Renal cortex interstitium (tissue), 15 donors: ENCODE measurements at places on chromosomes 12 and 14. TPM values are rescaled to one million over a fixed set of nuclear protein-coding genes. Genes with fewer than 3 reads are reported as not detected.

- DNase-seq = peak; percentile 8
Measured at GRCh38 chr12:46585854-46586621, 213.5 kb upstream of the SLC38A2 start.

- DNase-seq = no peak
Measured at GRCh38 chr12:25979563-25979962, 21.1 kb downstream of the RASSF8 start.

DNA sequence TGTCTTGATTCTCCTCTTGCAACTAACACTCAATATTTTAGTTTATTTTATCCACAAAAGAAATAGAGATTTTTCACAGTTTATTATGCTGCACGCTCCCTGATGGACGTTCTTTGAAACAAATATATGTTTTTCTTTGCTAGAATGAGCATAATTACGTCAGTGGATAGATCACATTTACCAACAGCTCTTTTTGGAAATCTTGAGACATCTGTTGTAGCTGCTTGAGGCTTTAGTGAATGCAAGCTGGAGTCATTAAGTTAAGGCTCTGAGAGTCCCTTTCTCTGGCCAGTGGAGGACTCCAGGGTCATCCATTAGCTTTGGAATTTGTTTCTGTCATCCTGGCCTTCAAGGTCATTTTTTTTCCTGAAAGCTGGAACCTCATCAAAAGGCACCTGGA is 405.6 kb upstream of the TMEM132C start:
- DNase-seq = no peak

GRCh38 chr14:50397390-50398188 is 908 bp upstream of the CDKL1 start:
- DNase-seq = no peak

DNA sequence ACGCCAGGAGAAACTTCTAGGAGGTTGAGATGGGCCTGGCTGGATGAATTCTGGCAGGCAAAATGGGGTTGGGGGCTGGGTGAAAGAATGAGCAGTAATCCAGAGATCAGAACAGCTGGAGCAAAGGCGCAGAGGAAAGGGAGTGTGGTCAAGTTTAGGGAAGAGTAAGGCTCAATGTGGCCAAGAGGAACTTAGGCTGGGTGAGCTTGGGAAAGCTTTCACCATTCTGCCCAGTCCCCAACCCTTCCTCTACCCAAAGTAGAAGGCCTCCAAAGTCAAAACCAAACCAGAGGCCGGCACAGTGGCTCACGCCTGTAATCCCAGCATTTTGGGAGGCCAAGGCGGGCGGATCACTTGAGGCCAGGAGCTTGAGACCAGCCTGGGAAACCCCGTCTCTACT is 10.2 kb upstream of the RABGGTA start:
- no peak for DNase-seq

DNA sequence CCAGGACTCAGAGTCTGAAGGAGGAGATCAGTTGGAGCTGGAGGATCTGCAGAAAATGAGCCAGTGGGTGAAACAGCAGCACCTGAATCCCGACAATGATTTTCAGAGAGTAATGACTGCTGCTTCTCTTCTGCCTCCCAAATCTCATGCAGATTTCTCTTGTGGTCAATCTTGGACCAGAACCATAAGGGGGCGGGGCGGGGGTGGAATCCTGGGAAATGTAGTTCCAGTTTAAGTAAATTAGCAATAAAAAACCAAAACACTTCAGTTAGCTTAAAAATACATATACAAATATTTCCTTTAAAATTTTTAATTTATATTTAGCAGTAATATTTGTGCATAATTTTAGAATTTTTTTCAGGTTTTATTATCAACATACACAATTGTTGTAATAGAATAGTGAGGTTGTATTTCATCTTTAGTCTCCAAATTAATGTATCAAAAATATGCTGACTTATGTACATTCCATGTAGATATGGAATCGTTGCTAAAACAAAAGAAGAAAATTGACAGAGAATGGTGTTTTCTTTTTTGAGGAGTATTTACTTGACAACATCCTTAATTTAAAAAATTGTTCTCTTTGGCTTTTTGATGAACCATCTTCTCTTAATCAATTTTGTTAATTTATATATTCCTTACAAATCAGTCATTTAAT is 223.5 kb upstream of the SYT10 start:
- DNase-seq = no peak

- peak; percentile 96 for DNase-seq
Measured at GRCh38 chr14:71320107-71320733, 413.0 kb downstream of the PCNX1 start.

DNA sequence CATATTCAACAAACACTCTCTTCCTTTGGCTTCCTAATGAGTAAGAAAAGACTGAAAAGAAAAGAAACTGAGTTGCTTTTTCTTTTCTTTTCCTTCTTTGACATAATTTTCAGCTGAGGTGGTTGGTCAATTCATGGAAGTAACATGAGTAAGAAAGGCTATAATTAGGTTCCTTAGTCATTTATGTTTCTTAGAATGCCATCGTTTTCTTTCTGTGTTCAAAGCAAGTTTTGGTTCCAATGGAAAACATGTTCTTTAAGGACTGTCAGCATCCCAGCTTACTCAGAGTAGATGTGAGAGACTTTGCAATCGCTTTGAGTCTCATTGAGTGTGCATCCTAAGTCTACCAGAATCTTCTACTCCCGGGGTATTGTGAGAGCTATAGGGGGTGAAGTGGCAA is 882.4 kb downstream of the DIO2 start:
- no peak for DNase-seq

DNA sequence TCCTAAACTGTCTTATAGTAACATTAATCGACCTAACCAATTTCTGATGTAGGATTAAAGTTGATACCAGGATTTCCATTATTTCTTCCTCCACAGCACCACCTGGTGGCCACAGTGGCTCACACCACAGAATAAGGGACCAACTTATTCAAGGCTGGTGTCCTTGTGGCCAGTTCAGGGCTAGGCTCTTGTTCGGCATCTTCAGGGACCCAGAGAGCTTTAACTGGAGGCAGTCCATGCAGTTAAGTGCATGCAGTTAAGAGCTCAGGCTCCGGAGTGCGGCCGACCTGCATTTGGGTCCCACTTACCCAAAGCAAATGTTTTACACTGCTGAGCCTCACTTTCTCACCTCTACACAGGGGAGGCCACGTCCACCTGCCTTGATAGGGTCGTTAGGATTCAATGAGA is 42.0 kb upstream of the GPR68 start:
- peak; percentile 52 for DNase-seq

- DNase-seq = no peak
Measured at GRCh38 chr12:132389526-132390286, 60.3 kb upstream of the GALNT9 start.

- no peak for DNase-seq
Measured at GRCh38 chr12:94405413-94406116, 54.1 kb downstream of the CEP83 start.

DNA sequence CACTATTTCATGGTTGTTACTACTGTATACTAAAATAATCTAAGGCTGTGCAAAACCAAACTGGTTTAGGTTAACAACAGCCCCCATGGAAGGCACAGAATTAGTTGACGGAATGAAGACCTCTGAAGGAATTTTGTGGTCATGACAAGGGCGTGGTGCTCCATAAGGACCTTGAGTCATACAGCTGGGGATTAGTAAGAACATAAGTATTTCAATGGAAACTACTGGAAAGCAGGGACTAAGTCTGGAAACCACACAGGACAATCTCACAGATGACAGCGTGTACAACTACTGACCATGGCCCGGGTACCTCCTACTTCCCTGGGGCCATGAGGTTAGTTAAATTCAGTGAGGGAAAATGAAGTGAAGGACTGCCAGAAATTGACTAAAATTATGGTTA is 98.5 kb upstream of the PLEKHA5 start:
- no peak for DNase-seq

- DNase-seq = no peak
Measured at GRCh38 chr12:89187507-89187906, 164.8 kb downstream of the DUSP6 start.

DNA sequence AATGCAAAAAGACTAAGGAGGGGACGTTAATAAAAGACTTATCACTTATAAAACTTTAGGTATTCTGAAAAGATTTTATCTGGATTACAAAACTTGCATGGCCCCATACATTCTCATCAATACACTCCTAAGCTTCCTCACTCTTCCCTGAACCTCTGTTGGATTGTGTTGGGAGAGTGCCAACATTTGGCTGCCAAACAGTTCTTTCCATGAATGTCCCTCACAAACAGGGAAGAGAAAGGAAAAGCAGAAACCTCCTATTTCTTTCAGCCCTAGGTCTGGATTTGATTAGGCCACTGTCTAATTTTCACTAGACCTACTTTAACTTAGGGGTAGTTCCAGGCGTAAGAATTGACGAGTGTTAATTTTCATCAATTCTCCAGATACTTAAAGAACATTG is 11.7 kb downstream of the PTHLH start:
- no peak for DNase-seq

- DNase-seq = no peak
Measured at GRCh38 chr12:67220065-67220464, 49.1 kb upstream of the CAND1 start.

- DNase-seq = no peak
Measured at GRCh38 chr12:54368025-54368708, 3.9 kb upstream of the GPR84 start.

DNA sequence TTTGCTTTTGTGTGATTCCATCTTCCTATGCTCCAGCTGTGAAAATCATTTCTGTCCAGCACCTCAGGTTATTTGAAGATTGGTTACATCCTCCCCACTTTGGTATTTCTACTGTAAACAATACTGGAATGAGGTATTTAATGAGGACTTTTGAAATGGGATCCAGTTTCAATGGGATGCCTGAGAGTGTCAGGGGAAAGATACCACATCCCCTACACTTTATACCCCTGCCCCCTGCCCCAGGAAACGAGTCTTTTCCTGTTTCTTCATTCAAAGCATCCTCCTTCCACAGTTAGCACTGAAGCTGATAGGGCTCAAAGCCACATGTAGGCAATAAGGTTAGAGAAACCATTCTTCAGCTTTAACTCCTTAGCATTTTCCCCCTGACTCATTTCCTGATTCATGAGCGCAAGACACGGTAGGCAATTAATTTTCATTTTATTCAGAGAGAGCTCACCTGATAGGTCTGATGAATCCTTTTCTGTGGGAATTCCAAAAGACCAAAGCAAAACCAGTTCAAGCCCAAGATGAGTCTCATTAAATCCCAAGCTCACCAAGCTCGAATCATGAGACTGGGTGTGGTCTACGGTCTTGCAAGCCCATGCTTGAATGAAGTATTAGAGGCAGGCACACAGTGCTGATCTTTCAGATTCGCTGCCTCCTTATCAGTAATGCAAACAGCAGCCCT is 143.6 kb upstream of the CRY1 start:
- no peak for DNase-seq

- no peak for DNase-seq
Measured at GRCh38 chr14:93108105-93108504, 7.6 kb downstream of the ITPK1 start.

DNA sequence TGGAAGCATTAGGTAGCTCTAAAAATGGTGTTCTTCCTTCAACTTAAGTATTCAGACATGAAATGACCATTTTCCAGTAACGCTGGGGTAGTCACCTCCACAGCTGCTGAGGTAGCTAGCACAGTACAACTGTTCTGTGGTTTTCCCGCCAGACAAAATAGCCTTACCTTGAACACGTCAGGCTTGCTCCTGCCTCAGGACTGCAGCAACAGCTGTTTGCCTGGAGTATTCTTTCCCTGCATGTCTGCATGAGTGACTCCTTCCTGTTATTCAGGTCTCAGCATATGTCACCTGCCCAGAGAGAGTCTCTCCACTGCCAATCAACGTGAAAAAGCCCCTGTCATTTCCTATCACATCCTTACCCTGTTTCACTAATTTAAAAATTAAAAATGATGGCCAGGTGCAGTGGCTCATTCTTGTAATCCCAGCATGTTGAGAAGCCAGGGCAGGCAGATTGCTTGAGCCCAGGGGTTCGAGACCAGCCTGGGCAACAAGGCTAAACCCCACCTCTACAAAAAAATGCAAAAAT is 37.9 kb downstream of the WDR89 start:
- no peak for DNase-seq

DNA sequence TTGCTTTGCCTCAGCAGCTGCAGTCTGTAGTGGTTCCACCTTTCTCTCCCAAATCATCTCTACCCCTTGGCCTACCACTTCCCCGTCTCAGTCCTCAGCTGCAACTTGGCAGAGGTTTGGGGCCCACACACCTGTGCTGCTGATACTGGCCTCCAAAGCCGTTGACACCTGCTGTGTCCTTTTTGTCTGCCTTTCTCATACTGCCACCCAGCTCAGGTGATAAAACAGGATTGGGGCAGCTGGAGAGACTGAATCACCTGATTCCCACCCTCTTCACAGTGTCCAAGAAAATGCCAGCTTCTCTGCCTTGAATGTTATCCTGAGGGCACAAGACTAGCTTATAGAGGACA is 103.7 kb downstream of the ETV6 start:
- no peak for DNase-seq

DNA sequence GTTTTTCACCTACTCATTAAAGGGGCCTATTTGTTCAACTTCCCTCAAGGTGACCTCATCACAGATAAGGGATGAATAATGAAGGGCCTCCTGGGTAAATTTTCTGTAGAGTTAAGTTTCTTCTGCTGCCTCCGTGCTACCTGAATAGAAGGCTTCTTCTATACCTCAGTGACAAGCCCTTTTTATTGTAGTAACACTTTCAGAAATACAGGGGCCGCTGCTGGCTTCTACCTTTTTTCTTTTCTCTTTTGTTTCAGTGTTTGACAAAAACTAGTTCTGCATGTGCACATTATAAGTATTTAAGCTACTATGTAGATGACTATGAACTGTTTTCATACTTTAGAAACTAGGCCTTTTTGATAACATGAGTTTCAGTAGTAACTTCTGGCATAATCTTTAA is 207.0 kb downstream of the NAV3 start:
- no peak for DNase-seq

- no peak for DNase-seq
Measured at GRCh38 chr12:128820723-128821432, 2.9 kb downstream of the SLC15A4 start.

DNA sequence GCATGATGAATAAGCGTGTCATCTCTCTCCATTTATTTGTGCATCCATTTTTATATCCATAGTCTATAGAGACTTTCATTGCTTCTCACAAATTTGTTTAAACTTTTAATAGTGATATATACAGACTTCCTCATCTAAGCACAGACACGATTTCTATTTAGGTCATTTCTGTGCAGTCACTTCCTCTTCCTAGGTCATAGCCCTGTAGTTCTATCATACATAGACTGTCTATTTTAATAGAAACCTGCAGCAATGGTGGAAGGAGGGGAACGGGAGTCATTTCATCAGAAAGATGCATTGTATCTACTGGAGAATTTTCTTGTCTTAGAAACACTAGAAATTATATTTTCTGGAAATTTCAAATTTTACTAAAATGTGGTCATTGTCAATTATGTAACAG is 133.4 kb upstream of the FGD4 start:
- DNase-seq = no peak

Gene LRRC74A
- not detected for polyA plus RNA-seq

Gene KLRD1
- polyA plus RNA-seq = 0.53 TPM

Gene GLIPR1L1
- 0.86 TPM for polyA plus RNA-seq

Gene FAIM2
- polyA plus RNA-seq = 2.5 TPM

Gene GPRC5D
- polyA plus RNA-seq = 0.80 TPM

Gene NGB
- polyA plus RNA-seq = not detected

Gene HHIPL1
- polyA plus RNA-seq = 2.4 TPM

Gene NRIP2
- polyA plus RNA-seq = 30.5 TPM

Gene GPRC5A
- polyA plus RNA-seq = 19.0 TPM

Gene POTEG
- polyA plus RNA-seq = not detected

Gene GLS2
- 1.2 TPM for polyA plus RNA-seq

Gene GLI1
- 20.3 TPM for polyA plus RNA-seq

Gene HOXC13
- polyA plus RNA-seq = not detected
